ENCODE measurements at places on chromosomes 2 and 18.
A peak's percentile ranks its signal among the peaks of the same experiment; 100 is the strongest.

GRCh38 chr18:35999925-36000324, 27.4 kb downstream of the RMP24 start:
- no peak for DNase-seq

- peak; percentile 44 for DNase-seq
Observed at GRCh38 chr2:23436346-23437098, 51.5 kb downstream of the KLHL29 start.

DNA sequence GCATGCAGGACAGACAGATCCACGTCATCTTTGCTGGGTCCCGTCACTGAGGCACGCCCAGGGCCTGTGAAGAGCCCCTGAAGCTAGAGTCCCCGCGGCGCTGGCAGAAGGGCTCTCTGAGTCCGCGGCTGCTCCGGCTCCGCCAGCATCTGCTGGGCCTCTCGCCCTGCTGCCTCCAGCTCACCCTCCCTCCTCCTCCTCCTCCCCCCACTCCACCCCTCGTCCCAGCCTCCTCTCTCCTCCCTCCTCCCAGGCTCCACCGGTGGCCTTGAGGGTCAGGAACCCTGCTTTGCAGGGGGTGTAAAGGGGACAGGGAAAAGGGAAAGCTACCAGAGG, at the start of gene TNS1:
TNS1 (minus strand) TSS at position 151 of the 336 bp plus-strand sequence; CDS start at position 28, 123 bp downstream.
- no peak for DNase-seq

- no peak for DNase-seq
Observed at GRCh38 chr2:220275454-220275853, 648.0 kb downstream of the SLC4A3 start.

DNA sequence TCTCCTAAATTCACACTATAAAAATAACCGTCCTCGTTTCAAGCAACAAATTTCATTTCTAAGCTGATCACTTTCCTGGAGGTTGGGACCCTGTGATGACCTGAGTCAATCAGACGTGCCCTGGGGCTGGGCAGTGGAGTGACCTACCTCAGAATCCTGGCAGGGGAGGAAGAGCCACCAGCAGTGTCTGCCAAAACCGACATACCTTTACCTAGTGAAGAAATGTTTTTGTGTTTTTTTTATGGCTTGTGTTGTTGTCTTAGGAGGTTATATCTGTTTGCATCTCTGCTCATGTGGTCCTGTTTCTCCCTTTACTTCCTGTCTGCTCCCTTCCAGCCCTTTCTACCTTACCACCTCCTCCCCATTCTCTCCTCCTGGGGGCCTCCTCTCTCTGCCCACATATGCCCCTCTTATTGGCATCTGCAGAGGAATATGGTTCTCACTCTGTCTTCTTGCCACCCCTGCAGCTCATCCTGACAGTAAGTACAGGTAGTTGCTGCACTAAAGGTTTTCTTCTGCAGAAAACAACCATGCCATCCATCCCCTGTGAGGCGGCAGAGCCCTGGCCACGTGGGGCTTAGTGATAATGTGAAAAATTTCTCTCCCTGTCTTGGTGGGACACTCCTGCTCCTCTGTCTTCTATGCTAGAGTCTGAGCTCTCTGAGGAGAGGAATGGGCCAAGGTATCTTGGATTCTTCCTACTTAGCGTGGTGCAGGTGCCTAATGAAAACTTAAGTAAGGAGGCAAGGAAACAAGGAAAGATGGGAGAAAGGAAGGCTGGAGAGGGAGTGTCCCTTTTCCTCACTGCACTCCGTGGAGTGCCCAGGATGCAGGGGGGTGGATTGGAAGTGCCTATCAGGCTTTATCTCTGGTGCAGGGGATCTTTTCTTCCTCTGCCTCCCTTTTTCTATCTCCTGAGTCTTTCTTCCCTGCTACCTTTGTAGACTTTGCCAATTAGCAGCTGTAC, 15.4 kb downstream of the ACOXL start:
- DNase-seq = no peak

DNA sequence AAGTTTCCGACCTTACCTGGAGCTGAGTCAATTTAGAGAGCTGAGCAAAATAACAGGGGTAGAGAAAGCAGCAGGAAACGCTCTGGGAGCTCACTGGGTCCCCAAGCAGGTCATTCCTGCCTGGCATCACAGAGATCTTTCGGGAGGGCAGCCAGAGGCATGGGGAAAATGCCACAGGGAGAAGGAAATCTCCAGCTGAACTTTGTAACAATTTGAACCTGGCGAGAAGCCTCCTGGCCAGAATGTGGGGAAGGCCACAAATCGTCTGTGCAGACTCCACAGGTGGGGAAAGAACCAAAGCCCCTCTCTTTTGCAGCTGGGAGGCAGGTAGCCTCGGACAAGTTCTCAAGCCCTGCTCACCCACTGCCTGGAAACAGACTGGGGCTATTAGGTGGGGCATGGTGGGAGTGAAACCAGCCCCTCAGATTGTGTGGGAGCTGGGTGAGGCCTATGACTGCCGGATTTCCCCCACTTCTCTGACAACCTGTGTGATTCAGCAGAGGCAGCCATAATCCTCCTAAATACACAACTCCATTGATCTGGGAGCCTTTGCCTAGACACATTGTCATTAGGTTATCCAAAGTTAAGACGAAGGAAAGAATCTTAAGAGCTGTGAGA, 53.9 kb downstream of the INO80D start:
- peak; percentile 42 for DNase-seq

DNA sequence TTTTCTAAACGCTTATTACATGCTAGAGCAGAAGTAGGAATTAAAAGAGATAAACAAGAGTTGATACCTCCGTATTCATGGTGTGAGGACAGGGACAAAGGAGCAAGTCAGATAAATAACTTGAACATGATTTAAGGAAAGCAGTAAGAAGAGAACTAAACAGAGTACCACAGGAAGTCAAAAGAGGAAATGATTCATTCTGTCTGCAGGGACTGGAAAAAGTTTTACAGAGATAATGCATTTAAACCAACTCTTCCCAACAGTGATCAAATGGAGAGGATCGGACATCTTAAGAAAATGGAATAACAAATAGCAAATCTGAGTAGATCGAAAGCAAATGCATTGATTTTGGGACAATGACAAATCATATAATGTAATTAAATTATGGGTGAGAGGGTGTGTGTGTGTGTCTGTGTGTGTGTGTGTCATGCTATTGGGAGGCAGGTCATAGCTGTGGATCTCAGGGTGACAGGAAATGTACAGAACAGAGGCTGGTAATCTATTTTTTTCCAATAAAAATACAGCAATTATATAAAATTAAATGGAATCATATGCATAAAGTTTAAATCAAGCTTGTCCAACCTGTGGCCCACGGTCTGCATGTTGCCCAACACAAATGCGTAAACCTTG, 113.4 kb downstream of the MC4R start:
- no peak for DNase-seq

GRCh38 chr18:34866739-34867138, 156.6 kb downstream of the DTNA start:
- no peak for DNase-seq

DNA sequence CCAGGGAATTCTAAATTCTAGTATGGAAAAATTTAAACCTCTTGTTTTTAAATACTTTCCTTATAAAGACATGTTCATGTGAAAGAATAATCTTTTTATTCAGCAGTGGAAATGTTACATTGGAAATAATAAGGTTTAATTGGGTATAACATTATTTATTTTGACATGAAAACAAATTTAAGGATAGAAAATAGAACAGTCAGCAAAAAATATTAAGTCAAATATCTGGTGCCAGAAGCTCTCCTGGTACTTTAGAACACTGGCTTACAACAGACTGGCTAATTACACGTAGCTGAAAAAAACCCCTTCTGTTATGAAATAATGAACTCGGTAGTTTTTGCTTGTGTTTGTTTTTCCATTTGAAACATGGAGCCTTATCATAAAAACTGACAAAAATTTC, 447.9 kb downstream of the DSEL start:
- no peak for DNase-seq

DNA sequence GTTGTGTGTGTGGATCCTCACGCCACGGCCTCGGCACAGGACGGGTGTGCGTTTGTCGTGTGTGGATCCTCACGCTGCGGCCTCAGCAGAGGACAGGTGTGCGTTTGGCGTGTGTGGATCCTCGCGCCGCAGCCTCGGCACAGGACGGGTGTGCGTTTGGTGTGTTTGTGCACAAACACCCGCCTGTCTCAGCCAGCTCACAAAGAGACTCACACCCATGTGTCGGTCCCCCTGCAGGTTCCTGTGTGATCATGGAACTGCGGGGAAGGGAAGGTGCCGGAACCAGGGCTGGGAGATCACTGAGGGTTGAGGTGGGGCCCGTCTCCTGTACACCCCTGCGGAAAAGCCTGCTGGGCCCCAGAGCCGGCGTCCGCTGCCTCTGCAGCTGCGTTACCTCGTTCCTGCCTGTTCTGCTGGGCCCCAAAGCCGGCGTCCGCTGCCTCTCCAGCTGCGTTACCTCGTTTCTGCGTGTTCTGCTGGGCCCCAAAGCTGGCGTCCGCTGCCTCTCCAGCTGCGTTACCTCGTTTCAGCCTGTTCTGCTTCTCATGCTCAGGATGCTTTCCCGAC, 53.6 kb downstream of the CTDP1 start:
- no peak for DNase-seq

GRCh38 chr2:27638037-27638637, 9.3 kb downstream of the GPN1 start:
- no peak for DNase-seq

DNA sequence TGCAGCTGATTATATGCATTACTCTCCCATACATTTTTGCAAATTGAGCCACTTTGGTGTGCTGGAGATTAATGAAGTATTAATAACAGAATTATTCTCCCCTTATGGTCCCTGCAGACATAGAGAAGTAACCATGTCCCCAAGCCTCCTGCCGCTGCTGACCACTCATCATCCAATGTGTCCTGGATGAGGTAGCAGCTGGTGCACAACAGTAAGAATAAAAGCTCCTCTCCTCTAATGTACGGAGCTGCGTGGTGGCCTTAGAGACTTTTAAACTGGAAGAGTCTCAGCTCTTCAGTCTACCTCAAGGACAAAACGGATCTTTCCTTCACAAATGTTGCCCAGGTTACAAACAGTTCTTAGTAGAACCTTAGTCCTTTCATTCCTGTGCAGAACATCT, 37.7 kb downstream of the TPO start:
- no peak for DNase-seq

- no peak for DNase-seq
Observed at GRCh38 chr2:72143441-72144273, 4.0 kb downstream of the CYP26B1 start.

- no peak for DNase-seq
Observed at GRCh38 chr18:49175476-49175875, 224.7 kb upstream of the SMAD7 start.

GRCh38 chr18:62450546-62451410, 72.0 kb upstream of the ZCCHC2 start:
- DNase-seq = no peak
